ENCODE measurements at places on chromosomes 7 and 10.

- no peak for DNase-seq
Measured at GRCh38 chr10:46169736-46170135, 117.1 kb upstream of the ANTXRL start.

GRCh38 chr10:71259815-71260501 lies 47.6 kb downstream of the UNC5B start:
- peak; percentile 50 for DNase-seq

- no peak for DNase-seq
Measured at GRCh38 chr7:44156453-44157010, 15.4 kb upstream of the MYL7 start.

DNA sequence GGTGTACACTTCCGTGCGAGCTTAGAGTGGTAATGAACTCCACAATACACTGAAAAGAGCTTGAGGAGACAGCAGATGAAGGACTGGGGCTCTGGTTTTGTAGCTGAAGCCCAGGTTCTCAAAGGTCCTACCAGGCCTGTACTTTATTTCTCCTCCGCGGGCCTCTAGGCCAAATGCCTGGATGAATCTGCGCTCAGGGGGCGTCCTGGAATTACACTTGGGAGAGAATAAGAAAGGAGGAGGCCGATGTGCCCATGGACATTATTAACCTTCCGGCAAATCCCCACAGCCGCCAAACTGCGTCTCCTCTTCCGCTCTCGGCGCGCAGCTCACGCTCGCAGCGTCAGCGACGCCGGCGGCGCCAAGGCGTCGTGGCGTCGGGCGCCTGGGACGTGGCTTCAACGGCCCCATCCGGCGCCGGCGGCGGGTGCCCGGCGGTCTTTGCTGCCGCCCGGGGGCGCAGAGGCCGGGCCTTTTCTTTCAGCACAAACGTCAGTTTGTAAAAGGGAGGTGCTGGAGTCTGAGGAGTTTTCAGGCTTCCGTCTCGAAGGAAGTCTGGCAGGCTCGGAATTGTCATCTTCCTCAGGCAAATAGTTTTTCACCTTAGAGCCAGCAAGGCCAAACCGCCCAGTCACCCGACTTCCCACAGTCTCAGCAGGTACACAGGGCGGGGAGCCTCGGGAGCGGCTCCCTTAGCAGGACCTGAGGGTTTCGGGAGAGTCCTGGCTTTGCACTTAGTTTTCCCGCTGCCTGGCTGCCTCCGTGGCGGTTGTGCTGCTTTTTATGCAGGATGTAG lies at the start of gene CCDC7:
Gene CCDC7 (plus strand): TSS at position 401 of the 796 bp plus-strand sequence. CDS start 5,503 bp downstream, outside the sequence.
- peak; percentile 69 for DNase-seq

DNA sequence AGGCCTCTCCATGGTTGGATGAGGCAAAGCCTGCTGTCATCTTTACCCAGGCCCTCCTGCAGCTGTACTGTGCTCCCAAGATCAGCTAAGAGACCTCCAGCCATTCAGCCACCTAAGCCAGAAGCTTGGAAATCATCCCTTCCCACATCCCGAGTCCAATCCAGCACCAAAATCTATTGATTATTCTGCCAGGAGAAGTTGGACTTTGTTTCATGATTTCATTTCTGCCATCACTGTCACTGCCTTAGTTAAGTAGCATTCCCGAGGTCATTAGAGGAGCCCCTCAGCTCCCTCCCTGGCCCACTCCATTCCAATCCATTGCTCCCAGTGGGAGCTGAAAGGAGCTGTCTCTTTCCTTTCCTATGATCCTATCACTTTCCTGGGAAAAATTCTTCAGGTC lies 14.1 kb downstream of the AKR1E2 start:
- no peak for DNase-seq

- DNase-seq: no peak
Measured at GRCh38 chr7:82740246-82740848, 296.8 kb upstream of the CACNA2D1 start.

Measured in prostate gland (tissue), 2 donors.